Activated T-cell treated with anti-CD3 and anti-CD28 coated beads, Interleukin-2, amount 50 U/mL, for 48 hours (primary cell): ENCODE measurements at places on chromosomes 6 and 20.
A peak's percentile ranks its signal among the peaks of the same experiment; 100 is the strongest.

- no peak for DNase-seq
Observed at GRCh38 chr20:40443753-40444152, 245.3 kb downstream of the MAFB start.

- DNase-seq: no peak
Observed at GRCh38 chr6:42694586-42694985, 27.8 kb downstream of the PRPH2 start.

DNA sequence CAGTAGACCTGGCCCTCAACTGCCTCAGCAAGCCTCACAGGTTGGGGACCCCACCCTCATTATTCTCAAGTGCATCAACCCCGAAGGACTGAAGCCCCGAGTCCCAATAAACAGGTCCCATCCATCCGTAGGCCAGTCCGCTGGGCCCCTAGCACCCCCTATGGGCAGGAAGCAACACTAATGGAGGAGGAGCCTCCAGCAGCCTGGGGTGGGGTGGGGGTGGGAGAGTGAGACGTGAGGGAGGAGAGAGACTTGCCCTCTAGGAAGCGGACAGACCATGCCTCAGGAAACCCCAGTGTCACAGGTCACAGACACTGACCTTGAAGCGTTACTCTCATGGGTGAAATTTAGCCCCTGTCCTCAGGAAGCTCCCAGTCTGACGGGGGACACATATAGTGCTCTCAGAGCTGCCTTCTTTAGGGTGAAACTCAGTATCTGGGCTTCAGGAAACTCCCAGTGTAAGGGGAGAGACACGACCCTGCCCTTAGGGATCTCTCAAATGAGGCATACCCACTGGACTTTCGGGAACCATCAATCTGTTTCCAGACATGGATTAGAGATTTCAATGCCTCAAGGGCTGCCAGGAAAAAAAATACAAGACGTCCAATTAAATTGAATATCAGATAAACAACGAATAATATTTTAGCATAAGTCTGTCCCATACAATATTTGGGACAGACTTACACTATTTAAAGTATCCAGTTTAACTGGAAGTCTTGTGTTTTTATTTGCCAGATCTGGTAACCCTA, 125.8 kb downstream of the MRPL14 start:
- peak; percentile 58 for DNase-seq

DNA sequence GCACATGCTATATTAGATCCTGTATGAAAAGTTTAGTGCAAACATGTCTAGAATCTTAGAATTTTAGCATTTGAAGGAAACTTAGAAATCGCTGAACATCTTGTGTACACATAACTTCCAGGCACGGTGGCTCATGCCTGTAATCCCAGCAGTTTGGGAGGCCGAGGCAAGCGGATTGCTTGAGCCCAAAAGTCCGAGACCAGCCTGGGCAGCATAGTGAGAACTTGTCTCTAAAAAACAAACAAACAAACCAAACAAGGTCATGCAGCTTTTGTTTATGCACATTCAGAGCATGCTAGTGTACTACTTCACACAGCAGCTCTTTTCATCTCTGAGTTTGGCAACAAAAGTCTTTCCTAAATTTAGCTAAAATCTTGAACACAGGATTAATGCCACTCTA, 32.2 kb downstream of the CLVS2 start:
- no peak for DNase-seq

GRCh38 chr6:47086051-47086770, 44.1 kb upstream of the ADGRF1 start:
- no peak for DNase-seq

DNA sequence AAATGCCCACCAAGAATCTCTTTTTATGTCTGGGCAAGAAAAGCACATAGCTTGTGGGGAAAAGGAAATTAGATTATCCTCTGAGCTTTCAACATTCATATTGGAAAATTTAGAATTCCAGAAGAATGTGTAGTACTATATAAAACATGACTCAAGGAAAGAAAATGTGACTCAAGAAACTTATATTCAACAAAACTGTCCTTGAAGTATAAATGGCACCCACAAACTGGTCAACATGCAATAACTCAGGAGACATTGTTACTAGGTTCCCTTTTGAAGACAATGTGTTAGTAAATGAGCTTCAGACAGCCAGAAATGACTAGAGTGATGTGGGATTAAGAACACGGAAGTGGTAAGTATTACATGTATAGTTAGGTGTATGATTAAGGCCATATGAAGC, 26.1 kb upstream of the TINAG start:
- DNase-seq: no peak

DNA sequence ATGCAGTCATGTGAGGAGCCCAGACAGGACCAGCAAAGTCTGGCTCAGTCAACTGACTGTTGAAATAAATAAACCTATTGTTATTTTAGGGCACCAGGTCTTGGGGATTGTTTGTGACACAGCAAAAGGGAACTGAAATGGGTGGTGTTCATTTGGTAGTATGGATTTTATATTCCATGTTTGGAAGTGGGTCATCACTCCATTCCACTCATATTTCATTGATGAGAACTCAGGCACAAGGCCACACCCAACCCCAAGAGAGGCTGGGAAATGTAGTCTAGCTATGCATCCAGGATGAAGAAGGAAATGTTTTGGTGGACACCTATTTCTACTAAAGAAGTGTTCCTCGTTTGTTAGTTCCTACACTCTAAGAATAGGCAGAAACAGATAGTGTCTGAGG, 64.9 kb upstream of the BTBD3 start:
- DNase-seq: no peak

DNA sequence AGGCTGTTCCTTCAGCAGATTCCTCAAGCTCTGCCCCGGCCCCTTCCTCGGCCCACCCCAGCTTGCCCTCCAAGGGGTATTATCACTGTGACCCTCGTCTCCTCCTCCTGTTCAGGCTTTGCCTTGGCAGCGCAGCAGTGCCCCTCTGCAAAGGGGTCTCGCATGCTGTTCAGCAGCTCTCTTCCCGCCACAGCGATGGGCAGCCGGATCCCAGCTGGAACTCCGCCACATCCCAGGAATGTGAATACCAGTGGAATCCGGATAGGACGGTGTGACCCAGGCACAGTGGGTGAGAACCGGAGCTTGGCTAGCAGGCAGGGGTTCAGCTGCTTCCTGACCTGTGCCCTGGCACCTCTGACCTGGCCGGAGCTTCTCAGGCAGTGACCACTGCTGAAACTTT, 52.9 kb downstream of the RNASET2 start:
- DNase-seq: no peak

GRCh38 chr6:133873538-133873937, 15.4 kb upstream of the TCF21 start:
- no peak for DNase-seq

- DNase-seq: no peak
Observed at GRCh38 chr20:41183831-41184230, 46.5 kb downstream of the PLCG1 start.

- DNase-seq: no peak
Observed at GRCh38 chr6:161394437-161394836, 120.6 kb upstream of the AGPAT4 start.

DNA sequence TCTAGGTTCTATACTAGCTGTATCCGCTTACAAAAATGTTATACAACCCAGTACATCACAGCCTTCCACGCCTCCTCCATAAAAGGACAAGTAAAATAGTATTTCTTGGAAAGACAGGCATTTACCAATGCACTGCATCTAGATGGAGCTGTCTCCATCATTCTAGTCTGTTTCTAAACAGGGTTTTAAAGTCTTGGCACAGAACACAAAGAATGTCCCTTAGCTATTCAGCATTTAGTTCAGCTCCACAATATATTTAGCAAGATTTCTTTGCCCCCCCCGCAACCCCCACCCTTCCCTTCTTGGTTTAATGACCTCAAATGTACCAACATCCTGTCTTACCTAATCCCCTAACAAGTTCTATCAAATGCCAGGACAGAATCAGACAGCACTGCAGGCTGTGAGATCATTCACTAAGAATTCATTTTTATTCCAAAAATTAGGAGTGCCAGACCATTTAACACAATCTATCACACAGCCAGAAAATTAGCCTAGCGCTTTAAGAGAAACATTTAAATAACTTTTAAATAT, 198.6 kb downstream of the BACH2 start:
- DNase-seq: no peak

- no peak for DNase-seq
Observed at GRCh38 chr6:93550551-93551276, 131.4 kb upstream of the EPHA7 start.

DNA sequence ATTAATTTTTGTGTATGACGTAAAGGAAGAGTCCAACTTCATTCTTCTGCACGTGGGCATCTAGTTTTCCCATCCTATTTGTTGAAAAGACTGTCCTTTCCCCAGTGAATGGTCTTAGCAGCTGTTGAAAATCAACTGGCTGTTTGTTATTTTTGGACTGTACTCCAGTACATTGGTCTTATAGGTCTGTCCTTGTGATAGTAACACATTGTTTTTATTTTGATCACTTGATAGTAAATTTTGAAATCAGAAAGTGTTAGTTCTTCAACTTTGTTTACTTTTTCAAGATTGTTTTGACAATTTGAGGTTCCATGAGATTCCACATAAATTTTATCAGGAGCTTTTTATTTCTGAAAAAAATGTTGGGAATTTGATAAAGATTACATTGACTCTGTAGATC, 280.2 kb upstream of the FOXQ1 start:
- DNase-seq: no peak

DNA sequence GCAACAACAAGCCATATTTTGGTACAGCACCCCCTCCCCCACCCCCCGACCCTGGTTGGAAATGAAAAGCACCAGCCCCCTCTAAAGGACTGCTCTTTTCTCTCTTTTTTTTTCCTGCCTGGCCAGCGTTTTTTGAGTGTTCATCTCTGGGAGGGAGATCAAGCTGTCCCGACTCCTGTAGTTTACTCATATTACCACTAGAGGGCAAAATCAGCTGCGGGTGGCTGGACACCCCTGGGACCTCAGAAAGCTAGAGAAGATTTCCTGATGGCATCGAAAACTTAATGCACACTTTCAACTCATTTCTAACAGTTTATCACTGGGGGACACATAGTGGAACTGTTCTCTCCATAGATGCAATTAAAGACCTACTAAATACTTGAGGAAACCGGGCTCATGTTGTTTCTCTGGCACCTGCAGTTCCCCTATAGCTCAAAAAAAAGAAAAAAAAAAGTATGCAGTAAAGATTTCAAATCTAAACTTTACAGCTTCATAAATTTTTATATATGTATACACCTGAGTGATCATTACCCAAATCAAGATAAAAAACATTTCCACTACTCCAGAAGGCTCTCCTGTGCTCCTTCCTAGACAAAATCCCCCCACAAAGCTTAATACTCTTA, 24.4 kb downstream of the CNBD2 start:
- DNase-seq: peak; percentile 47

DNA sequence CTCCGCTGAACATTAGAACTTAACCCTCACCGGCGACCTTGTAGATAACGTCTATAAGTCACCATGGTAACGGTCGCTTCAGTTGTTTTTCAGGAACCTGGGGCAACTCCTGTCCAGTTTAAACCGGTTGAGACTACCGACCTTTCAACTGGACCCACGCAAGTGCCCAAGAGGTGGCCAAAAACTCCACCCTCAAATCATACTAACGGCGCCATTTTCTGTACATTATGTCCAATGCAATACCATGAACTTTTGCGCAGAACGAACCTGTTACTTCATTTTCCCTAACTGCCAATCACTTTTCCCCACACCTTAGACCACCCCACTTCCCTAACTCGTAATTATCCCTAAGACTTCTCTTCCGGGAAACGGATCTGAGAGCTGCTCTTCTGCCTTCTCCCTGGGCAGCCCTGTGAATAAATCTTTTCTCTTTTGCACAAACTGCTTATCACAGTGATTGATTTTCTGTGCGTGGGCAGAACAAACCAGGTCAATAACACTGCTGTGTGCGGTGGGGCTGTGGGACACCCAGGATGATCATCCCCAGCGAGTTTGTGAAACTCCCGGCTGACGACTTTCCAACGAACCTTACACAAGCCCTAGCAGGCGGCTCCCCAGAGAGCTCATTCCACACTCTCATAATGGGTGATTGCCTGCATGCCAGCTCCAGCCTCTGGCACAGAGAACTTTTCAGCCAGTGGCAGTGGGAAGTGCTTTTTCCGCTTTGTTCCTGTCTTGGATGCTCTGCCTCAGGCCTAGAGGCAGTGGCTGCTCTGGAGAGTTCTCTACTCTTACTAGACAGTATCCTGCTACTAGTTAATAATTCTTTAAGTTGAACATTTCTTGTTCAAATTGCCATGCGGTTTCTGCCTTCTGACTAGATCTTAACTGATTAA, 28.6 kb downstream of the GPX5 start:
- DNase-seq: no peak

GRCh38 chr6:40406175-40406574, 181.0 kb downstream of the LRFN2 start:
- DNase-seq: no peak

- no peak for DNase-seq
Observed at GRCh38 chr6:107409942-107410341, 49.4 kb downstream of the PDSS2 start.

- no peak for DNase-seq
Observed at GRCh38 chr6:38730140-38730862, 15.2 kb downstream of the DNAH8 start.

DNA sequence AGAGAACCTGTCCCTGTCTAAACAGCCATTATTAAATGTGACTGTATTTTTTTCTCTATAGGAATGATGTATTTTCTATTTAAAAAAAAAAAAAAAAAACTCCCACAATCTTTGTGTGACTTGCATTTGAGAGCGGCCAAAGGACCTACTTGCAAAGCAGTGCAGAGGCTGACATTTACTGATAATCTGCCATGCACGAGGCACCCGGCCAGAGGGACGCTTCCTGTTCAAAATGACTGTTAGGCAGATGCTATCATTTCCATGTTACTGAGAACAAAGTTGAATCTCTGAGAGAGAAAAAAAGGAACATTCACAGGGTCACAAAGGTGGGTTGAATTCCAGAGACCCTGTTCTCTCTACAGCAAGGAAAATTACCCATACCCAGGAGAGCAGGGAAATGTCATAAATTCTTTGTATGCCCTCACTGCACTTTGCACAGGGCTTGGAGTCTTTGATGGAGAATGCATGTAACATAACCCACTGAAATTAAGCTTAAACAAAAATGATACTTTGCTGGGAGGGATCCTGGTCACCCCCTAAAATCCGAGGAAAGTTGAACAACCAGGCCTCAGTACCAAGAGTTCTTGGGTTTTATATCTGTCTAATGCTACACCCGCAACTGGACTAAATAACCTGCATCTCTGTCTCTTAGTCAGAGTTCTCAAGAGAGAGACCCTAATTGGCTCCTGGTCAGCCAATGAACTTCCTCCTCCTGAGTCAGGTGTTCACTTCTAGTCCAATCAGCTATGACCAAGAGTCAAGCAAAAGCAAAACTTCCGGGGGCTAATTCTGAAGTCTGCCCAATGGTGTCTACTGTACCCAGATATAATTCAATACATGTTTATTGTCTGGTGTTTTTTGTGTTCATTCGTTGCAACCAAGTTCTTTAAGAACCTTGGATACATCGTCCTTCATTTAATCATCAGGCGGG, 61.2 kb downstream of the GCLC start:
- DNase-seq: no peak

GRCh38 chr6:91449539-91449938, 862.7 kb upstream of the MAP3K7 start:
- DNase-seq: no peak
